Right cardiac atrium (tissue), 5 donors: ENCODE measurements at places on chromosomes 2 and 18. TPM values are rescaled to one million over a fixed set of nuclear protein-coding genes. Genes with fewer than 3 reads are reported as not detected.

The RESP18 gene
- polyA plus RNA-seq: not detected

The SP100 gene
- polyA plus RNA-seq: 64.5 TPM

The FAM210A gene
- 12.6 TPM for polyA plus RNA-seq

The MFSD6 gene
- 14.7 TPM for polyA plus RNA-seq

The ZNF516 gene
- polyA plus RNA-seq: 4.8 TPM

The CDK15 gene
- 0.25 TPM for polyA plus RNA-seq

The CFAP53 gene
- 0.34 TPM for polyA plus RNA-seq

The MC2R gene
- polyA plus RNA-seq: not detected

The TRMT61B gene
- 32.7 TPM for polyA plus RNA-seq

The IL36RN gene
- polyA plus RNA-seq: not detected

The CD207 gene
- polyA plus RNA-seq: 0.18 TPM

The ZNF519 gene
- polyA plus RNA-seq: 1.9 TPM

The EGR4 gene
- 0.48 TPM for polyA plus RNA-seq

The SERPINB13 gene
- not detected for polyA plus RNA-seq

The GALNT3 gene
- polyA plus RNA-seq: 0.27 TPM

The GULP1 gene
- polyA plus RNA-seq: 3.5 TPM

The WNT6 gene
- 1.7 TPM for polyA plus RNA-seq

The KIAA2012 gene
- polyA plus RNA-seq: not detected

The SLC5A7 gene
- 0.09 TPM for polyA plus RNA-seq

The METTL8 gene
- 5.3 TPM for polyA plus RNA-seq

The SH3RF3 gene
- polyA plus RNA-seq: 5.7 TPM

The PGAP1 gene
- 2.2 TPM for polyA plus RNA-seq

The REEP1 gene
- 16.5 TPM for polyA plus RNA-seq

The LHCGR gene
- 0.07 TPM for polyA plus RNA-seq

The CNDP1 gene
- 0.05 TPM for polyA plus RNA-seq

The NEURL3 gene
- 0.07 TPM for polyA plus RNA-seq

The NDUFV2 gene
- polyA plus RNA-seq: 767 TPM

The LRATD1 gene
- 1.9 TPM for polyA plus RNA-seq
